IMR-90 (cell line): ENCODE measurements at places on chromosomes 11 and 22. TPM values are rescaled to one million over a fixed set of nuclear protein-coding genes. Genes with fewer than 3 reads are reported as not detected.

Gene TPCN2
- 3.1 and 3.4 TPM in 2 replicates for total RNA-seq

- H3K27me3 ChIP-seq, result no peaks in the 10 kb centered on the region
- no peak overlapping the region for H3K27ac ChIP-seq
- H3K36me3 ChIP-seq, result peaks cover 53% of the 10 kb centered on the region
- no peaks in the 10 kb centered on the region for H3K4me1 ChIP-seq
- H3K4me3 ChIP-seq, result no peak overlapping the region
These were observed 46.9 kb downstream of the DKK3 start for GRCh38 chr11:11961399-11962028.

Gene TRPM5
- total RNA-seq, result not detected in 2 replicates

DNA sequence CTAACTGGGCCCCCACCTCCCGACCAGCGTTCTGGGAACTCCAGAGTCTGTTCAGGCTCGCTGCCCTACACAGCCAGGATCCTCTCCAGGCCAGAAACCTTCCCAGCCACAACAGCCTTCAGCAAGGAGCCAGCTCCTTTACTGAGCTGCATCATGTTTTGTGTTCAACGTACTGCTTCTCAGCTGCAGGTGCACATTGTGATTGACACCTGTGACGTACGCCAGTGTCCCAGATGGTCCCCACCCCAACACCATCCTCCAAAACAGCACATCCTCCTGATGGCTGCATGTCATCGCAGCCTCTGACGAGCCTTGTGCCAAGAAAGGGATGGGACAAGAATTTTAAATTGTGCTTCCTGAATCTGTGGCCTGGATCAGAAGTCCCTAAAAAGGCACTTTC is 117.5 kb downstream of the SPATA19 start:
- H3K4me1 ChIP-seq, result no peaks in the 10 kb centered on the region
- H3K27me3 ChIP-seq, result no peaks in the 10 kb centered on the region
- no peak overlapping the region for H3K4me3 ChIP-seq
- no peak overlapping the region for H3K27ac ChIP-seq
- DNase-seq, result no peak
- H3K36me3 ChIP-seq, result no peaks in the 10 kb centered on the region

Gene SLC22A8
- total RNA-seq, result not detected in 2 replicates

- H3K36me3 ChIP-seq, result no peaks in the 10 kb centered on the region
- peaks cover 34% of the 10 kb centered on the region for H3K4me1 ChIP-seq
- peak; percentile 46 for DNase-seq
- no peaks in the 10 kb centered on the region for H3K27me3 ChIP-seq
- no peak overlapping the region for H3K27ac ChIP-seq
These were observed 12.9 kb upstream of the SYTL2 start for GRCh38 chr11:85823816-85824215.

DNA sequence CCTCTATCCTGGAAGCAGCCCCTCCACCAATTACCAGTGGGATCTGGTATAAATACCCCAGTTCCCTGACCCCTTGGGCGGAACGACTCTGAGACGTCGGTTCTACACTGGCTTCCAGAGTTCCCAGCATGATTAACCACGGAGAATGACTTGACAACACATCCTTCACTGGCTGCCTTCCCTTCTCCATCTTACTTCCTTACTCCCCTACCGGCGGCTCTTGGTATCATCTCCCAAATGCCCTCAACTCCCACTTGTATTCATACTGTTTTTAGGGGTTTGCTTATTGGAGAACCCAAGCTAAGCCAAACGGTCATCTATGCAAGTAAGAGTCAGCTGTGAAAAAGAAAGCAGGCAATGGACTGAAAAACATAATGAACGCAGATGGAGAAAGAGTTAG is 56.1 kb downstream of the APOL3 start:
- H3K36me3 ChIP-seq, result no peaks in the 10 kb centered on the region
- no peak overlapping the region for H3K4me3 ChIP-seq
- no peaks in the 10 kb centered on the region; the same call in none of the 2 replicates for H3K27me3 ChIP-seq
- DNase-seq, result no peak

- H3K27me3 ChIP-seq, result peaks cover 45% of the 10 kb centered on the region
- H3K4me1 ChIP-seq, result no peaks in the 10 kb centered on the region
- H3K4me3 ChIP-seq, result no peak overlapping the region
These were observed 11.2 kb upstream of the OAF start for GRCh38 chr11:120199613-120200012.

Gene MUC15
- total RNA-seq, result not detected in 2 replicates

GRCh38 chr11:120332822-120333716 is 3.1 kb upstream of the ARHGEF12 start:
- no peak overlapping the region for H3K27ac ChIP-seq
- no peak for DNase-seq
- peaks cover 13% of the 10 kb centered on the region for H3K4me1 ChIP-seq
- H3K4me3 ChIP-seq, result no peak overlapping the region
- peaks cover 7% of the 10 kb centered on the region for H3K36me3 ChIP-seq
- no peaks in the 10 kb centered on the region for H3K27me3 ChIP-seq

DNA sequence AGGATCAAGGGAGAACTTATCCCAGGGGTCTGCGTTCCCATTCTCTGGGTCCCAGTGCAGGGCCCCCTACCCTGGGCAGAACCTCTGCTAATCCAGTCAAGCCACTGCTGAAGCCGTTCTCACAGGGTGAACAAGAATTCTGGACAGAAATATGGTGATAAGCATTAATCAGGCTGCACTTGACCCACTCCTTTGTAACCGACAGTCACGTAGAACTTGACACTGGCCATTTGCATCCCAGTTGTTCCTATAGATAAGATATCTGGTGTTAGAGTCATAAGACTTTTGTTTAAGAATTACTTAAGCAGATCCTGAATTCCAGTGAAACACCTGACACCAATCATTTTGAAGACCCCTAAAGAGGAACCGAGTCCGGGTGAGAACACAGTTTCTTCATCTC is 107.5 kb upstream of the THY1 start:
- DNase-seq, result no peak
- no peaks in the 10 kb centered on the region for H3K36me3 ChIP-seq
- H3K27me3 ChIP-seq, result peaks cover 70% of the 10 kb centered on the region
- H3K4me3 ChIP-seq, result no peak overlapping the region
- H3K4me1 ChIP-seq, result no peaks in the 10 kb centered on the region

- no peak overlapping the region for H3K4me3 ChIP-seq
- peaks cover 6% of the 10 kb centered on the region for H3K36me3 ChIP-seq
- H3K4me1 ChIP-seq, result 0 out of 2 replicates have a peak, but pooled peaks cover 2% of the 10 kb centered on the region
- DNase-seq, result no peak
- no peak overlapping the region for H3K27ac ChIP-seq
- no peaks in the 10 kb centered on the region for H3K27me3 ChIP-seq
These were observed 93.5 kb downstream of the MRTFA start for GRCh38 chr22:40542821-40543540.

- no peaks in the 10 kb centered on the region for H3K36me3 ChIP-seq
- no peak overlapping the region for H3K27ac ChIP-seq
- no peaks in the 10 kb centered on the region for H3K27me3 ChIP-seq
- DNase-seq, result no peak
These were observed 17.0 kb upstream of the LDHAL6A start for GRCh38 chr11:18438691-18439090.

DNA sequence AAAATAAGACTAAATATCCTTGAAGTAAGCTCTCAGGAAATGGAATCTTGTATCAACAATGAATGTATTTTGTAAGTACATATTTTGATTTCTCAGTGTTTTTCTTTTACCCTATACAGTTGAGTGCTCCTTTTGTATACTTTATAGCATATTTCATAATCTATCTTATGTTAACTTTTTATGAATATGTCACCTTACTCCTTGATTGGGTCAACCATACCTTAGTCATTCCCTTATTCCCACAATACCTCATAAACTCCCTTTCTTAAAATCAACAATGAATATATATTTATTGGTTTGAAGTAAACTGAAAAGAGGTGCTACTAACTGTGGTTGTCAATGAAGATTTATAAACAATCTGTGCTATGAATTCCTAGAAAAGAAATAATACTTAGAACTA is 686.2 kb downstream of the METTL15 start:
- no peaks in the 10 kb centered on the region for H3K36me3 ChIP-seq
- no peaks in the 10 kb centered on the region for H3K27me3 ChIP-seq
- H3K27ac ChIP-seq, result no peak overlapping the region
- peak; percentile 13 for DNase-seq
- H3K4me1 ChIP-seq, result peaks cover 2% of the 10 kb centered on the region; the same call in 1 of the 2 replicates
- no peak overlapping the region for H3K4me3 ChIP-seq

Gene RABL2B
- total RNA-seq, result 8.4 and 8.6 TPM in 2 replicates

Gene GSTT2B
- total RNA-seq, result 13.1 and 15.1 TPM in 2 replicates

DNA sequence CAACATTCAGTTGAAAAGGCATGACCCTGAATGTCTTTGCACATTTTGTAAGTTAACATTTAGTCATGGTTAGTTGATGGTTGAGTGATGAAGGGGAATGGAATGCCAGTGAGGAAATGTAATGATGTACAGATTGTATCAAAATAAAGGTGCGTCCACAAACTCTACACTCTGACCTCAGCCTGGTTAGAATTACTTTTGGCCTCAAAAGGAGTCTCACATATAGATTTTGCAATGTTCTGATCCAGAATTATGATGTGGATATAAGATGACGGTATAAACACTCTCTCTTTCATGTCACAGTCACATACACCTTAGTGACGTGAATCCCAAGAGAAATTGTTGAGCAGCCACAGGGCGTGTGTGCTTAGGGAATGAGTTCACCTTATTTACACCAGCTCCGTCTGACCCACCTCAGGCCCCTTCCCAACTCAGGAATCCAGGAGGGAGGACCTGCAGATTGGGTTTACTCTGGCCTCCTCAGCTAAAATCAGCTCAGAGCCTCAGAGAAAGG is 100.1 kb downstream of the RDX start:
- H3K27me3 ChIP-seq, result no peaks in the 10 kb centered on the region
- no peaks in the 10 kb centered on the region for H3K36me3 ChIP-seq
- H3K4me1 ChIP-seq, result peaks cover 26% of the 10 kb centered on the region

Gene FGF3
- not detected in 2 replicates for total RNA-seq

DNA sequence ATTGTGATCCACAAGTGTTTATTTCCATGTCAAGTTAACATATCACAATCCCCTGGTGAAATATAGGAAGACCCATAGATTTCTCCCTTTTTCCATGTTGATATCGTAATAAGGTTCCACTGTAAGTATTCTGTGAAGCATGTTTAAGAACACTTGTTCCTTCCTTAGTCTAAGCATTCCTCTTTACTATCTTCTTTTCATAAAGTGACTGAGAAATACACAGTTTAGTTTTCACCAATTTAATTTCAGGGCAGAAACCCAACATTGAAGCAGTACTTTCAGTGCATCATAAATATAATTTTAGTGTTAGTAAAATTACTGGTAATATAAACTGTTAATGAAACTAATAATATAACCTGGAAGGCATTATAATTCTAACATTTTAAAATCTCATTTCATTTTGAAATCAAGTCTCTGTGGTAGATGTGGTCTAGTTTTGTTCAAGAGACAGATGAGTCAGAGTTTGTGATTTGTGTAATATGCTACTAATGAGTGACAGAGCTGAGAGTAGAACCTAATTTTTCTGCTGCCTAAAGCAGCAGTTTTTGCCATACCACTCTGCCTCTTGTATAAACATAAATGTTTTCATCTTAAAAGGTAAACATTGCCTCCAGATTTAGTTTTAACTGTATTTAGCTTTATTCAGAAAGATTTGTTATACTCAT is 79.4 kb downstream of the ATM start:
- H3K36me3 ChIP-seq, result peaks cover 18% of the 10 kb centered on the region; the same call in 1 of the 2 replicates
- no peaks in the 10 kb centered on the region for H3K27me3 ChIP-seq
- peak; percentile 52 for DNase-seq
- no peak overlapping the region for H3K27ac ChIP-seq
- peaks cover 8% of the 10 kb centered on the region for H3K4me1 ChIP-seq

Gene SLC17A6
- total RNA-seq, result not detected in 2 replicates

GRCh38 chr11:27421819-27422494 is 50.6 kb downstream of the LGR4 start:
- DNase-seq, result no peak
- no peaks in the 10 kb centered on the region; the same call in 1 of the 2 replicates for H3K4me1 ChIP-seq
- no peak overlapping the region for H3K4me3 ChIP-seq
- H3K27ac ChIP-seq, result no peak overlapping the region
- no peaks in the 10 kb centered on the region for H3K36me3 ChIP-seq

- no peak overlapping the region for H3K4me3 ChIP-seq
- H3K36me3 ChIP-seq, result no peaks in the 10 kb centered on the region
- H3K27me3 ChIP-seq, result peaks cover 7% of the 10 kb centered on the region
- H3K4me1 ChIP-seq, result no peaks in the 10 kb centered on the region
- no peak overlapping the region for H3K27ac ChIP-seq
These were observed 3.8 kb upstream of the ZNF195 start for GRCh38 chr11:3382613-3383285.

Gene OR51B2
- total RNA-seq, result not detected in 2 replicates

- H3K27me3 ChIP-seq, result no peaks in the 10 kb centered on the region
- H3K4me3 ChIP-seq, result no peak overlapping the region
- no peaks in the 10 kb centered on the region for H3K4me1 ChIP-seq
- DNase-seq, result peak; percentile 7
- no peaks in the 10 kb centered on the region for H3K36me3 ChIP-seq
- no peak overlapping the region for H3K27ac ChIP-seq
These were observed 6.7 kb upstream of the OR5I1 start for GRCh38 chr11:55942785-55943392.

- no peak overlapping the region for H3K4me3 ChIP-seq
- no peaks in the 10 kb centered on the region; the same call in 1 of the 2 replicates for H3K27me3 ChIP-seq
- no peak for DNase-seq
- no peaks in the 10 kb centered on the region for H3K36me3 ChIP-seq
These were observed 64.0 kb upstream of the TNRC6B start for GRCh38 chr22:40113696-40114095.

DNA sequence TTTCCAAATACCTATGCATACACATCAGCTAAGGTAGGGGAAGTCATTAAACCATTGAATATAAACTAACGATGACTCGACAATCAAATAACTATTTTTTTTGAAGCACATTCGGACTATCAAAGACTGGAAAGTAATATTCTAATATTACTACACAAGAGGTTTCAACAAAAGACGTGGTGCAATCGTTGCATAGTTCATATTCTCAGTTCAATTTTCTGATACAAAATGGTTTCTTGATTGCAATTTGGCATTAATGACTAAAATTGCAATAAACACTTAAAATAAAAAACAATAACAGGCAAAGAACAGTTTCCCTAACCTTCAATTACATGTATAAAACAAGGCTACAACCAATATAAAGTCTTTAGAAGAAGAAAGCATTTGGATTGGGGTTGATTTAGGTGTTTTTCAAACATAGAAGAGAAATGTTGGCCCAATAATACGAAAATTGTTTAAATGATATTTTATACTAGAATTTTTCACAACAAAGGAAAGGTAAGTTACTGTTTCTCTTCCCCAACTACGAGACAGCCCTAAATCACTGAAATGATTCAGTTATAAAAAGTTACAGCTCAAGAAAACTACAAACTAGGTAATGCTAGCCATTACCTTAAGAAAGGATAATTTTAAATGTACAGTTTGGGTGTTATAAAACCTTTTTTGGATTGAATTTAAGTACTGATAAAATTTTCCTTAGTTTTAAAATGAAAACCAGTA is 17.6 kb downstream of the BLID start:
- H3K4me1 ChIP-seq, result peaks cover 2% of the 10 kb centered on the region; the same call in 1 of the 2 replicates
- H3K27ac ChIP-seq, result peak overlapping the region; percentile 85; the same call in 1 of the 2 replicates
- no peaks in the 10 kb centered on the region for H3K27me3 ChIP-seq
- no peak for DNase-seq

DNA sequence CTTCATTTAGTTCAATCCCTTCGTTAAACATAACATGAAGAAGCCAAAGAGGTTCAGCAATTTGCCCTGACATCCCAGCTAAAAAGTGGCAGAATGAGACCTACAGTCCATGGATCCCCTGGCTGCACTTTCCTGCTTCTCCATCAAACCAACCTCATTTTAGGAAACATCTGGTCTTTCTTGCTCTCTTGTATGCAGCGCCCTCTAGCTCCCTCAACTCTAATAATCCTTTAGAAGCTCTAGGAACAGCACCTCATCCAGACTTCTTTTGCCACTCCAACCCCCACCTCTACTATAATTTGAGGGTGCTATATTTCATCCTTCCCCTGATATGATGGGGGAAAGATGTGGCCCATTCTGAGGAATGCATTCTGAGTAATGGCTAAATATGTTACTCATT is 7.4 kb downstream of the CNTF start:
- peak; percentile 71 for DNase-seq
- H3K4me1 ChIP-seq, result peaks cover 18% of the 10 kb centered on the region
- H3K4me3 ChIP-seq, result no peak overlapping the region
- H3K27me3 ChIP-seq, result no peaks in the 10 kb centered on the region
